ENCODE measurements at places on chromosomes 1 and 21.

GRCh38 chr1:116164150-116164549, 53.0 kb downstream of the MAB21L3 start:
- DNase-seq = no peak

DNA sequence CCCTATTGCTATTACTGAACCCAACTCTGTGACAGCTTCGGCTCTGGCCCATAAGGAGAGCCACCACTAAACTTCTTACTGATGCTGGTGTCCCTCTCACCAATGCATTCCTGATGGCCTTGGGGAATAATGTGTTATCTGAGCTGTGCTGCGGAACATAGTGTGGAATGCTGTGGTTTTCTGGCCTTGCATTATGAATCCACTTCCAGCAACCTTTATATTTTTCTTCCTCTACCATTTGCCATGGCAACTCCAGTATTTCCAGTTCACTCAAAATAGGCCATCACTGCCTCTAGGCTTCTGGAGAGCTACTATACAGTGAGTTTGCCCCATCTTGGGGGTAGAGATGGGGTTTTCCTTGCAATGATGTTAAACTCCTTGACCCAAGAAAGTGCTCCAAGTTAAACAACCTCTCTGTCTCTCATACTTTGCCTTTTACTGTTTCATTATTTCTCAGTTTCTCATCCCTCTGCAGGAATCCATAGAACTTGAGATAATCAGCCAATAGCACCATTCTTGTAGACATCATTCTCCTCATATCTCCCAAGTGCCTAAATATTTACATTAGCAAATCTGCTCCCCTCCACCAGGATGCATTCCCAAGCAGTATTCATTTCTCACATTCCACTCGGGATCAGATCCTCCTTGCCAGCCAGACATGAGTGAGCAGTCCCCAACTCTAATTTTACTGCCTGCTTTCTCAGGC, 11.1 kb upstream of the RAVER2 start:
- DNase-seq = peak; percentile 42

- DNase-seq = peak; percentile 41
These were observed 56.1 kb downstream of the ATP2B4 start for GRCh38 chr1:203682473-203683383.

GRCh38 chr1:42766741-42767509, at the start of the genes C1orf50 and P3H1:
TSS of gene C1orf50 (plus strand) at chr1:42767249. CDS start at chr1:42767312, 63 bp downstream.
TSS of gene P3H1 (minus strand) at chr1:42767028. CDS start at chr1:42766971, 57 bp downstream.
- DNase-seq = peak; percentile 99

GRCh38 chr1:204733869-204734596, 48.5 kb upstream of the LRRN2 start:
- DNase-seq = no peak

GRCh38 chr1:184929711-184930202, 44.6 kb downstream of the NIBAN1 start:
- peak; percentile 41 for DNase-seq

- no peak for DNase-seq
These were observed 3.6 kb downstream of the SLC35F3 start for GRCh38 chr1:233908092-233908491.

GRCh38 chr1:236065509-236066005, 667 bp upstream of the NID1 start:
- no peak for DNase-seq

DNA sequence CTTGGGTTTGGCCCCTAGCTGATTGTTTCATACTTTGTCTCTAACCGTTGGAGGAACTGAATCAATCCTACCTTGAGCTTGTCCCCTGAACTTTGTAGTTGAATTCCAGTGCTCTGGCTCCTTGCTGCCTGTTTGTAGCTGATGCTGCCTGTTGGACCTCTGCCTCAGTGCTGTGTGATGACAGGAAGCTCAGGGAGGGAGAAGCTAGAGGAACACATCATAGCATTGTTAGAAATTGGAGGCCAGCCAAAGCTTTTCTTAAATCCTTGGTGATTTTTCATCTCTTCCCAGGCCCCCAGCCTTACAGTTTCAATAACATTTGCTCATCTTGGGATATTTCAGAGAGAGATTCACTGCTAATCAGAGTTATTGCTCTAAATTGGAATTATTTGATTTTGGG, 34.0 kb downstream of the MACF1 start:
- peak; percentile 97 for DNase-seq

DNA sequence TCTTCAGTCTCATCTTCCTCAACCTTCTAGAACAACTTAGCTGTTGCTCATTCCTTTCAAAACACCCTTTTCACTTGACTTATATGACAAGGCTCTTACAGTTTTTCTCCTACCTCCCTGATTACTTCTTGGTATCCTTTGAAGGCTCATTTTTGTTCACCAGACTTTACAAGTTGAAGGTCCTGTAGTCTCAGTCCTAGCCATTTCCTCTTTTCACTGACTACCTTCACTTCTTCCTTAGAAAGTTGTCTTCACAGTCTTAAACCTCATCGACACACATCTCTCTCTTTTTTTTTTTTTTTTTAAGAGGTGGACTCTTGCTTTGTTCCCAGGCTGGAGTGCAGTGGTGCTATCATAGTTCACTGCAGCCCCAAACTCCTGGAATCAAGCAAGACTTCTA, 6.6 kb upstream of the TP53BP2 start:
- no peak for DNase-seq

GRCh38 chr1:199734186-199734585, 293.3 kb upstream of the NR5A2 start:
- no peak for DNase-seq

- no peak for DNase-seq
These were observed 4.7 kb downstream of the UROD start for GRCh38 chr1:45016767-45017166.

DNA sequence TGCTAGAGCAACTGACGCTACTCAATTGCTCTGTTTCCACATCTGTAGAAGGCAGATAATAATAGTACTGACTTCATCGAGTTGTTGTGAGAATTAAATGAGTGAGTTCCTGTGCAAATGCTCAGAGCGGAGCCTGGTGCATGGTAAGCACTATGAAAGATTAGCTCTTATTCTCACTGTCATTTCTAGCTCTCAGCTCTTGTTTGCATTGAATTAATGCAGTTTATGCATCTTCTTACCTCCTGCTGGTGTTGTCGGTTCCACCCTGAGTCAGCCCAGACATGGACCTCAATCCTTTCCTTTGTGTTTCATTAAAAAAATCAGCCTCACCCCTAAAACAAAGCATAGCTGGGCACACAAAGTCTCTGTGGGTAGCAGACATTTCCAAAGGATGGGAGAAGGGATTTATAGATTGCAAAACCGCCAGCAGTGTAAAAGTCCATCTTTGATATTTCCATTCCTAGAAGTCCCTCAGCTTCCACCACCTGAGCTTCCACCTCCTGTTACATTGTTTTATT, 254.4 kb upstream of the CSF3R start:
- DNase-seq = no peak

GRCh38 chr1:202105571-202106339, 17.0 kb upstream of the GPR37L1 start:
- peak; percentile 32 for DNase-seq

GRCh38 chr1:1290238-1290731, 10.0 kb downstream of the SCNN1D start:
- DNase-seq = peak; percentile 38

- DNase-seq = no peak
These were observed 112.5 kb upstream of the USH2A start for GRCh38 chr1:216535751-216536150.

DNA sequence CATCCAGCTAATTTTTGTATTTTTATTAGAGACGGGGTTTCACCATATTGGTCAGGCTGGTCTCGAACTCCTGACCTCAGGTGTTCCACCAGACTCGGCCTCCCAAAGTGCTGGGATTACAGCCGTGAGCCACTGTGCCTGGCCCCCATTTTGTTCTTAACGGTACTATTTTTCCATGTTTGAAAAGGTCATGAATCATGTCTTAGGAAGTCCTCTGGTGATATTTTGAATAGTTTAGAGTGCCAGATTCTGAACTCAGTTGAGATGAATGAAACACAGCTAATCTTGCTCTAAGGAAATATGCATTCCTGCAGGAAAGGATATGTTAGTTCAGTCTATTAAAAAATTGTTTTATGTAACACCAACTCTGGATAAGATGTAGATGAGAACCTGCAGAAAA, 62.6 kb upstream of the ATP2B4 start:
- DNase-seq = peak; percentile 43

DNA sequence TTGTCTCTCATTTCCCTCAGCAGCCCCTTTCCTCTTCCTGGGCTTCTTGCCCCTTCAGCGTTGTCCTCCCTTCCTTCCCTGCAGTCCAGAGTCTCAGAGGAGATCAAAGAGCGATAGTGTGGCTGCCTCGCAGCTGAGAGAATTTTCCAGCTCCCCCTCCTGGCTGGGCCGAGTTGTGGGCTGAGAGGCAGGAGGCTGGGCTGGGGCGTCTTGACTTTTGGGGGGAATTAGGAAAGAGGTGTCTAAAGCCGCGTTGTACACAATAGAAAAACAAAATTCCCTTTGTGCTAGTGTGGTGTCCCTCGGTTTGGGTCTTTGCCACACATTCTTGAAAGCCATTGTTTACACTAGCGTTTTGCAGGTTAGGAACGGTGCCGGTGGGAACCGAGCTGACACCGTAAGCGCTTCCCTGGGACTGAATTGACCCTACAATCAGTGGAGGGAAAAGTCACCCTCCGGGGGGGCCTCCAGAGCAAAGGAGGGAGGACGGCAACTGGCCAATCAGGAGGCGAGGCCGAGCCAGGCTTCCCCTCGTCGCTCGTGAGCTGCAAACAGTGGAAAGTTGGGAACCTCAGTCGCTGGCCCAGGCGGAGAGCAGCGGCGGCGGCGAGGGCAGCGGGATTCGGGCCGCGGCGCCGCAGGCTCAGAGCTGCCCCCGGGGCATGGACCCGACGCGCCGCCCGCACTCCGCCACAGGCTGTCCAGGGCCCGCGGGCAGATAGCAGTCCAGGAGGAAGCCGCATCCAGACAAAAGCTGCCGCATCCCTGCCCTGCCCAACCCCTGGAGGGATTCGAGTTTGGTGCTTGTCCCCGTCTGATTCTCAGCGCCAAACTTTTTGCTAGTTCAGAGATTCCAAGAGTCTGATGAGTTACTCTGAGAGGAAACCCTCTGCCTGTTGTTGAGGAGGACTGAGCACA, at the start of gene HMCN1:
Gene HMCN1, plus strand, starts transcription at position 574 of the 918 bp plus-strand sequence. CDS start 389 bp downstream, outside the sequence.
- peak; percentile 69 for DNase-seq

GRCh38 chr1:30782361-30783255, 25.0 kb upstream of the LAPTM5 start:
- DNase-seq = peak; percentile 63

DNA sequence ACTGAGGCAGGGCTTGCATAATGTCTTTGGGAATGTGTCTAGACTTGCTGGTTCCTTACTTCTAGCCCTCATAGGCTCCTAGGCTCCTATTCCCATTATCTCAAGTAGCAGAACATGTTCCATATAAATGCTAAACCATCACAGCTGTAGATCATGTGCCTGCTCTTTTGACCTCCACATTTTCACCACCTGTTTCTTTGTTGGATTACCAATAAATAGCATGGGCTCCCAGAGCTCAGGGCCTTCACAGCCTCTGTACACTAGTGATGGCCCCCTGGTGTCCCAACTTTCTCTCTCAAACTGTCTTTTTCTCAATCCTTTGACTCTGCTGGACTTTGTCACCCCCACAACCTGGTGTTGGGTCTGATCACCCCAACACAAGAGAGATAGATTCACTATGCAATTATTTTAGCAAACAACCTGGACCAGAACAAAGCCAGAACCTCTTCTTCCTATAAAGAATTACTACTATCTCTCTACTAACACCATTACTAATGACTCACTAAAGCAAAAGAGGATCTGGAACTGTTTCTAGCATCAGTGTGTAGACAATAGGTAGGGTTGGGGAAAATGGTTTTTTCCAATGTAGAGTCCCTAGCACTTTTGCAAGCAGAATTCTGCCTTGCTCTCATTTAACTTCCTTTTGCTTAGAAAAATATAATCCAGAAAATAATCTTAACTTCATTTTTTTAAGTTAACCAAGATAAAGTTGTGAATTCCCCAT, 51.7 kb downstream of the WLS start:
- DNase-seq = no peak

GRCh38 chr1:1677718-1678580, 14.6 kb downstream of the SLC35E2B start:
- DNase-seq = no peak

DNA sequence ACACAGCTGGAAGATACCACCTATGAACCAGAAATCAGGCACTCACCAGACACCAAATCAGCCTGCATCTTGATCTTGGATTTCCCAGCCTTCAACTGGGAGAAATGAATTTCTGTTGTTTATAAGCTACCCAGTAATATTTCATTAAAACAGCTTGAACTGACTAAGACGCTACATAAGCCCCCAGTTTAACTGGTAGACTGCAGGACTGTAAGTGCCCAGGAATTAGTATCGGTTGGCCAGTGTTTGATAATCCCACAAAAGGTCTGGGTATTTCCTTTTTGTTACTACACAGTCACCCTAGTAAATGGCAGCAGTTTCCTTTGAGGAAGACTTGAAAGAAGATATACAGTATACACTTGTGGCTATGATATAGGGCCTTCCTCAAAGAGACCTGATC, 7.3 kb upstream of the SLC35D1 start:
- DNase-seq = no peak

DNA sequence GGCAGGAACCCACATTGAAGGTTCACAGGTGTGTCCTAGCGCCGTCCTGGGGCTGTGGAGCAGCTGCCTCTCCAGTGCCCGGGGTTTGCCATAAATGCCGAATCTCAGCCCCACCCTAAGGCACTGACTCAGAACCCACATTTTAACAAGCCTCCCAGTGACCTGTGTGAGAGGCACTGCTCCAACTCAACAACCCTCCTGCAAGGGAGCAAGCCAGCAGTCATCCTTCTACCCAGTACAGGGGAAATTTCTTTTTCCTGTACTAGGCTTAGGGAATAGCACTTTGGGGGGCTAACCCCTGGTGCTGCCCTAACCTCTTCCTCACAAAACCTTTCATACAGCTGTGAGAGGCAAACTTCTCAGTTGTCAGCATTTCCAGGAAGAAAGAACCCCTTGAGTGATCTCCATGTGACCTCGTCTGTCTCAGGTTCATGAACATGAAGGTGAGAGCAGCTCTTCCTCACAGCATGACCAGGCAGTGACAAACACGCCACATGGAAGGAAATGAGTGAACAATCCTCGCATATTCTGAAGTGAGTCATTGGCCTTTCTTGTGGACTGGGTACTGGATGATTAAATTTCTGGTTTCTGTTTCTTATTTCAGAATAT, 11.4 kb upstream of the BCAR3 start:
- peak; percentile 68 for DNase-seq

GRCh38 chr1:5161372-5161771, 507.0 kb downstream of the AJAP1 start:
- DNase-seq = no peak

DNA sequence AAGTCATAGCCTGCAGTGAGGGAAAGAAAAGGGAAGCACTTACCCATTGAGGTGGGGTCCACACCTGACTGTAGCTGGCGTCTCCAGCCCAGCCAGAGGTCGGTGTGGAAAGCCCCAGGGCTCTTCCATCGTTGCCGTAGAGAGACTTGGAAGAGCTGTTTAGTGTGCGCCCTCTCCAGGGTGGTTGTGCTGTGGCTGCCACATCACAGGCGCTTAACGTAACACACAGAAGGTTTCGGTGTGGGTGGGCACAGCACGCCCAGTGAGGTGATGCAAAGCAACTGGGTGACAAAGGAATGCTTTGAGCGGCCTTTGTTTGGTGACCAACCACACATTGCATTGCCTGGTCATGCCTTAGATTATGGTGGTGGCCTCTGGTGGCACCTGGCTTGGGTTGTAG, 36.8 kb upstream of the KIF1B start:
- DNase-seq = no peak

- no peak for DNase-seq
These were observed 38.0 kb downstream of the NFIA start for GRCh38 chr1:61120246-61120840.

GRCh38 chr1:176693697-176694329, 230.8 kb downstream of the PAPPA2 start:
- DNase-seq = peak; percentile 5

Measured in fibroblast of pulmonary artery (primary cell).